Thoracic aorta (tissue), 2 donors: ENCODE measurements at places on chromosomes 16 and 17. TPM values are rescaled to one million over a fixed set of nuclear protein-coding genes. Genes with fewer than 3 reads are reported as not detected.

DNA sequence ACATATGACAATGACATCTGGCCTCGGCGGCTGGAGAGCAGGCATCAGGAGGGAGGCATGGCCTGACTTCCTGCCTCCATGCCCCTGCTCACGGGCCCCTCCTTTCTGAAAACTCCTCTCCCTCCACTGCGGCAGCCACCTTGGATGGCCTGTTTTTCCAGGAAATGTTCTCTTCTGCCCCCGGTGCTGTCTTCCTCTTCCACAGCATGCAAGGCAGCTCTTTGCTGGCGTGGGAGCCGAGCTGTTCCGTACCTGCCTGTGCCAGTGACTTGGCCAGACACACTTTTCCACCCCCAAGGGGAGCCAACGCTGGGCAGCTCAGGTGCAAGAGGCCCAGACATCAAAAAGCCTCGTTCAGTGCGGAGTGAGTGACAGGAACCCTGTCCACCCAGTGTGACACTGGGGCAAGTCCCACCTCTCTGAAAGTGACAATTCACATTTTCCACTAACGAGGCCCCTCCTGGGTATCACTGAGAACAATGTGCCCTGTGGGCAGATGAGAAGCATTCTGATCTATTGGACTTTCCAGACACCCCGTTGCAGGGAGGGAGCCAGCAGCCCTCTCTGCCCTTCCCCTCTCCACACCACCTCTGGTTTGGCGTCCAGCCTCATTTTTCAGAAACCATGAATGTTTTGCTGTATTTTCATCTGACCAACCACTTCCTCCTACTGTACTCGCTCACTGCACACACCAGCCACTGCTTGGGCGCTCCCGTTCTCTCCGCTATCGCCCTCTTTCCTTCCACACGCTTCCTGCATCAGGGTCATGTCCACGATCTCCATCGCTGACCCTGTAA, 31.2 kb downstream of the NSMCE1 start:
- DNase-seq, result no peak

DNA sequence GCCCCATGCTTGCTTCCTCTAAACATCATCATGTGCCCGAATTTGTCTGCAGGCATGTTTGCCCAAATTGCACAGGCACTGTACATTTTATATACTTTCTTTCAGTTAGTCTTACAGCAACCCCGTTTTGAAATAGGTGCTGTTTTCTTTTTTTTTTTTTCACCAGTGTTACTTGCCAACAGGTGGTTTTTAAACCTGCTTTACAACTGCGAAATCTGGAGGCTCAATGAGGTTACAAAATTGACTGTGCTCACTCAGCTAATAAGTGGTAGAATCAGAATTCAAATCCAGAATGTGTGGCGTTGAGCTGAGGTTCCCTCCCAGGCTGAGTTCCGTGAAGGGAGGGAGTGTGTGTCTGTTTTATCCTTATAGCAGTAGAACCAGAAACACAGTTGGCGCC, 5.8 kb downstream of the PLA2G15 start:
- no peak for DNase-seq

DNA sequence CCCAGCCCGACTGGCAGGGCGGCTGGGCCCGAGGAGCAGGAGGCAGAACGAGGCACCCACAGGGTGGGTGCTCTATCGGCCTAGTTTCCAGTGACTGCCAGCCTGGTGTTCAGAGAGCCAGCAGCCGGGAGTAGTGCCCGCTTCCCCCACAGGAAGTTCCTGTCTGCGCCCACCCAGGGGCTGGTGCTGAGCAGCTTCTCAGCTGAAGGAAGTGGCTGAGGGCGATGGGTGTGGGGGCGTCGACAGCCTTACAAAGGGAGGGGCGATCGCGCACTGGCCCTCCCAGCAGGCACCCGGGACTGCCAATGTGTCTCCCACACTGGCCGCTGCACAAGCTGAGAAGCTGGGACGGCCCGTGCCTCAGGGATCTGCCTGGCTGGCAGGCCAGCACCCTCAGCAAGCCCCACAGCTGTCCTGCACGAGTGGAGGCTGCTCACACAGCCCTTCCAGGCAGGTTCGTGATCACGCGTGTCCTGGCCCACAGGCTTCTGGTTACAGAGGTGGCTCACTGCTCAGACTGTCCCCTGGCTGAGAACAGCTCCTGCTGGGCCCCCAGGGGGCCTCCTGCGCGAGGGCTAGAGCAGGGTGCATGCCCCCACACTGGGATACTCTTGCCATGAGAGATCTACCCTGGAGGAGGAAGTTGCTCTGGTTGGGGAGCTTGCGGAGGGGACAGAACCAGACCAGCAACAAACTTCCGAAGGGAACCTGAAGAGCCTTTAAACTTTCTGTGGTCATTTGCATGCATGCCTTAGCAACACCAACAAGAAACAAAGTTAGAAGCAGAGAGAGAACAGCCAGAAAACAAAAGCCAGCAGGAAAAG, 2.5 kb downstream of the RNF166 start:
- DNase-seq, result no peak

DNA sequence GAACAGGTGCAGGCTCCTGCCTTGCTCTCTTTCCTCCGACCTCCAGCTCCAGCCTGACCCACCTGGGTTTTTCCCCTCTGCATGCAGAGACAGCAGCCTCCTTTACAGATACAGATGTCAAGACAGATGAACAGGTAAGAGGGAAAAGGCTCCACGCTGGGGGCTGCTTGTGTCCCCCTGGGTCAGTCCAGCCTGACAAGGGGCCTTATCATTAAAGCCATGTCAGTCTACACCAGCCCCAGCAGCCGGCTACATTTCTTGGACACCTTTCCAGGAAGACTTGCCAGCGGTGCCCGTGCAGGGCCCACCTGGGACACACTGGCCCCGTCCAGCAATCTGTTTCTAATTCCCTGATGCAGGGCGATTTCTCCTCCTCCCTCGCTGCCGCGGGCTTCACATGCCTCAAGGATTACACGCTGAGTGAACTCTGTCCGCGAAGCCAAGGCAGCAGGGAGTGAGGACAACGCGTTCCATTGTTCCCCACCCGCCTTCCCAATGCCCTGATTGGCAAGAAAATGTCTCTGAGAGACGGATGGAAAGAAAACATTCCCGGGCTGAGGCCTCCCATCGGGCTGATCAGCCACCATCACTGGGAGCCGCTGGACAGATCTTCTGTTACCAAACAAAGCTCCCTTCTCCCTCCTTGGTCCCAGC, 184.7 kb downstream of the C16orf95 start:
- DNase-seq, result no peak

- no peak for DNase-seq
These were observed 53.0 kb downstream of the IRX3 start for GRCh38 chr16:54233615-54234014.

Gene KIF1C
- 113 TPM for total RNA-seq

Gene PRSS8
- total RNA-seq, result not detected

Gene SCGB1C2
- not detected for total RNA-seq
